ENCODE measurements at places on chromosomes 7 and 10.
A peak's percentile ranks its signal among the peaks of the same experiment; 100 is the strongest.

DNA sequence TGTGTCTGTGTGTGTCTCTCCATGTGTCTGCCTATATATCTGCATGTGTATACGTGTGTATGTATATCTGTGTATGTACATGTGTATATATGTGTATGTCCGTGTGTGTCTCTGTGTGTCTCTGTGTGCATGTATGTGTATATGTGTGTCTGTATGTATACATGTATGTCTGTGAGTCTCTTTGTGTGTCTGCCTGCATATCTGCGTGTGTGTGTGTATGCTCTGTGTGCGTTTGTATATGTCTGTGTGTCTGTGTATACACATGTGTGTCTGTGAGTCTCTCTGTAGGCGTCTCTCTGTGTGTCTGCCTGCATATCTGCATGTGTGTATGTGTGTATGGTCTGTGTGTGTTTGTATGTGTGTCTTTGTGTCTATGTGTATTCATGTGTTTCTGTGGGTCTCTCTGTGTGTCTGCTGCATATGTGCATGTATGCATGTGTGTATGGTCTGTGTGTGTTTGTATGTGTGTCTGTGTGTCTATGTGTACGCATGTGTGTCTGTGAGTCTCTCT lies 23.7 kb upstream of the KLF6 start:
- DNase-seq: no peak

DNA sequence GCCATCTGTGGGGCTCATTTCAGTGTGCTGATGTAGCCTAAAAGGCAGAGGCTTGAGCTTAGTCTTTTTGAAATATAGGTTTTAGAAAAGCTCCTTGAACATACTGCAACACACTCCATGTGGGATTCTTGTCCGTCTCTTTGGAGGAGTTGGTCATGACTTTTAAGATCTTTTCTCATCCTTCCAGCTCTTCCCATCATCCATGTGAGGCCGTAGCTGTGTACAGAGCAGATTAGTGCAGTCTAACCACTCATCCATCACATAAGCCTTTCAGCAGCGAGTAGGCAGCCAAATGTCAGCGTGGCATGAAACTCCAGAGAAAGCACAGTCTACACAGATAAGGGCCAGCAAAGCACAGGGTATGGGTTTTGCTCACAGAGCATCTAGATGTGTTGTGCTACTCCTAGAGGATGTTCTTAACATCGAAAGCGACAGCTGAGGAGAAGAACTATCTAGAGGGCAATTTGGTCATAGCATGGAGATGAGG lies 28.1 kb upstream of the NPVF start:
- DNase-seq: no peak

- DNase-seq: no peak
Measured at GRCh38 chr7:156673902-156674301, 33.3 kb downstream of the RNF32 start.

- DNase-seq: no peak
Measured at GRCh38 chr7:149638566-149639320, 134.6 kb downstream of the ZNF467 start.

- DNase-seq: no peak
Measured at GRCh38 chr10:11284291-11285085, 266.8 kb downstream of the CELF2 start.

GRCh38 chr7:151088019-151088855 lies 2.0 kb downstream of the AGAP3 start:
- DNase-seq: no peak

GRCh38 chr10:22183771-22184461 lies 33.9 kb downstream of the EBLN1 start:
- DNase-seq: no peak

DNA sequence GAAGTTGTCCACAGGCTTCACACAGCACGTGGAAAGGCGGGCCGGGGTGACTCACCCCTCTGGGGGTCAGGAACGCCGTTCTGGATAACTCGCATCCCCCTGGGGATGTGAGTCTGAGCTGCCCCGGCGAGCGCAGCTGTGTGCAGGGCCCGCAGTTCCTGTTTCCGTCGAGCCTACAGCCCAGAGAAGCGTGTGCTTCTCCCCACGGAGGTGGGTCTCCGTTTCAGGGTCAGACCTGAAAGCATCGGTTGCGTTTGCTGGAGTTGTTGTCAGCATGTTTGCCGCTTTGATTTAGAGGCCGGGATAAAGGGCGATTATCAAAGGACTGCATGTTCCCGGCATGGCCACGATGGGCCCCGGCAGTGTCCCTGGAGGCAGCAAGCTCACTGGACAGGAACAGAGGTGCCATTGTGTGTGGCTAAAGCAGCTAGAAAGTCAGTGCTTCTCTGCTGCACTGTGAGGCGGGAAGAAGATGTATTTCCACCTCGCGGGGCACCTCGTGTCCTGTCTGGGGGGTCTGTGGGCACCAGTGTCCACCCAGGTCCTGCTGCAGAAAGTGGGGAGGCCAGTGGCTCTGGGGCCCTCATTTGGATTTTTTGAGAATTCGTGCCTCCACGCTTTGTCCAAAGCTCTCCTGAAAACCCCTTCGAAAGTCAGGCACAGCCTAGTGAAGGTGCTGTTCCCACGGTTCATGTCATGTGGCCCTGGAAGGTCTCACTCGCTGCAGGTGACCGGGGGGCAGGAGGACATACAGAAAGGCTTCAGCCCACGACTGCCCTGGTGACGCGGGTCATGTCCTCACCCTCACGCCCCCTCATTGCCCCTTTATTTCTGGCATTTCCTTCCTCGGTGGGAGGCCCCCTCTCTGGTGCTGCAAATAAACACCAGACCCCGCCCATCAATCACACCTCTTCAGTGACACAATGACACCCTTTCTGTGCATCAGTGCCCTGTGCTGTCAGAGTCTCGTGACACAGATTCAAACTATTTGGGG lies 27.4 kb upstream of the GDI2 start:
- DNase-seq: no peak

DNA sequence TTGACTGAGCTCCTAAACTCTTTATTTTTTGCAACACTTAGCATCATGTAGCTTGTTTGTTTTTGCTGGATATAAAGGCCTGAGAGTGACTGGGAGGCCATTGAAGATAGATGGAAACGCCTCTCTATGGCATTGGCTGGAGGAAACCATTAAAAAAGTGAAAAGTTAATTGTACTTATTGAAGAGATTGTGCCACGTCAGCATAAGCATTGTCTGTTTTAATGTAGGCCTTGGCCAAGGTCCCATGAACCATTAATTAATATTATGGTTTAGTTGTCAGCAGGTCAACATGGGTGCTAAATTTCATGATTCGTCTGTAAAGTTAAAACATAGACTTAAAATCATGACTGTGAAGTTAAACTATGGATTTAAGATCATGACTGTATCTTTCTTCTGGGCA lies 178.6 kb downstream of the GATA3 start:
- DNase-seq: no peak

DNA sequence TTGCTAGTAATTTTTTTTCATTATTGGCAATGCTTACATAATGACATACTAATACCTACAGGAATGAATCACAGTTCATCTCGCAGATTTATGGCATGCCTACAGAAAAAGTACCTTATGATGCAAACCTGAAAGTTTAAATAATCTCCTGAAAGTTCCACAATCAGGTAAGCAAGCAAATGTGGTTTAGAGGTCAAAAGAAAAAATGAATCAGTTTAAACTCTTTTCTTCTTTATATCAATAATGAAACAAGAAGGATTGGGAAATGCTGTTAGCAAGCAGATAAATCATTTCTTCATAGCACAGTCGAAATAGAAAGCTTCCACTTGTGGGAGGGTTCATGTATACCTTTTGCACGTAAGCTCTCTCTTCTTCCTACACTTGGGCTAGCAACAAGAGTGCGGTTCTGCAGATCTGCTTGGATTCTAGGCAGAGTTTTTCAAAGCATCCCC lies 53.7 kb upstream of the MTPN start:
- no peak for DNase-seq

- peak; percentile 6 for DNase-seq
Measured at GRCh38 chr7:1193593-1194424, 33.8 kb upstream of the ZFAND2A start.

DNA sequence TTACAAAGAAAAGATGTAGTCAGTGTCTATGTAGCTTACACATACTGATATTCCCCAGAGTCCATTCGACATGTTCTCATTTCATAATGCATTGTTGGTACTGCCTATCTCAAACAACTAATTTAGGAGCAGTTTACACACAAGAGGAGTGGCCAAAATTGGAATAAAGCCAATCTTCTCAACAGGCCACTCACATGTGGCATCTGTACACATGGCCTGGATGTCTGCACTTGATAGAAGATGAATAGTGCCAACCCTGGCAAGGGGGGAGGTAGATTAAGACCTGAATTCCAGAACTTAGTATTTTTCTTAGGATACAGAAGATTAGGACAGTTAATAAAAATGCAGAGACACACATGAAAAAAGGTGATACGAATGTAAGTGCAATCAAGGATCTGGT lies 125.3 kb upstream of the STARD3NL start:
- no peak for DNase-seq

All from GDM1 (cell line).